ENCODE measurements at places on chromosomes 7 and 10.
A peak's percentile ranks its signal among the peaks of the same experiment; 100 is the strongest.

DNA sequence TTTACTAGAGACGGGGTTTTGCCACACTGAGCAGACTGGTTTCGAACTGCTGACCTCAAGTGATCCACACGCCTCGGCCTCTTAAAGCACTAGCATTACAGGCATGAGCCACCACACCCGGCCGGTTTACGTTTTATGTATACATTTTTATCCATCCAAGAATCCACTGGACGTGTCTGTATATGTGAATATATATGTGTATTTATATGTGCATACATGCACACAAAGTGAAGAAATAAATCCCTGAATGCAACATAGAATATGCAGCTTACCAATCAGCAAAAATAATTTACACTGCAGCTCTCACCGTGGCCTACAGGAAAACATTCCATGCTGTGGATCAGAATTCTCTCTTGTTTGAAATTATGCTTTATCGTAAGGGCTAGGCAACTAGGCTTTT lies 23.3 kb downstream of the DCLRE1C start:
- DNase-seq, result no peak

- peak; percentile 11 for DNase-seq
Observed at GRCh38 chr10:133390597-133391248, 3.2 kb upstream of the MTG1 start.

DNA sequence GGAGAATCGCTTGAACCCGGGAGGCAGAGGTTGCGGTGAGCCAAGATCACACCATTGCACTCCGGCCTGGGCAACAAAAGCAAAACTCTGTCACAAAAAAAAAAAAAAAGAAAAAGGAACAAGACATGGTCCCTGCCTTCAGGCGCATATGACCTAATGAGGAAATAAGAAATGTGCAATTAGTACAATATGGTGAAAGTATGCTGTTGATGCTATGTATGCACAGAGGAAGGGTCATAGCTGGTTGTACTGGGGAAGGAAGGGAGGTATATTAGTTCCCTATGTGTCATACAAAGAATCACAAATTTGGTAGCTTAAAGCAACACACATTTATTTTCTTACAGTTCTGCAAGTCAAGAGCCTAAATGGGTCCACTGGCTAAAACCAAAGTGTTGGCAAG lies 97.8 kb upstream of the MPP7 start:
- no peak for DNase-seq

DNA sequence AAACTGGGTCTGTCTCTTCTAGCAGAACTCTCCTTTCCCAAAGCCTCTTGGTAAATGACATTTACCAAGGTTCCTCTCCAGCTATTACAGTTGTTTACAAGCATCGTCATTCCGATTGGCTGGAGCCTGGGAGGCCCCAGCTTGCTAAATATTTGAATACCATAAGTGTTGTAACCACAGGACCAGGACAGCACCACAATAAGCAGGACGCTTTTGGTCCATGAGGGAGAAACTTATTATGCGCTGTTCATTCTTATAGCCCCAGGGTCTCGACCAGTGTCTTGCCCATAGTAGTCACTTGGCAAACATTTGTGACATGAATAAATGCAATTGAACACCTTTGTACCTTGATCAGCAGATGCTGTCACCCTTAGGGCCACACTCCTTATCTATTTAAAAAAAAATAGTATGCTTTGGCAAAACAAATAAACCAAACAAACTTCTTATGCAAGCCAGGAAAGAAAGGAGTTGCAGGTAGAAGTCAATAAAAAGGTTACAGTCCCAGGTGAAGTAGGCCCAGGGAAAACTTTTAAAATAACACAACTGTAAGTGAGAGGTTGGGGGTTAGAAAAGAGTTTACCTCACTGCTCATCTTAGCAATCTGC lies 32.8 kb downstream of the NRAP start:
- DNase-seq, result no peak

DNA sequence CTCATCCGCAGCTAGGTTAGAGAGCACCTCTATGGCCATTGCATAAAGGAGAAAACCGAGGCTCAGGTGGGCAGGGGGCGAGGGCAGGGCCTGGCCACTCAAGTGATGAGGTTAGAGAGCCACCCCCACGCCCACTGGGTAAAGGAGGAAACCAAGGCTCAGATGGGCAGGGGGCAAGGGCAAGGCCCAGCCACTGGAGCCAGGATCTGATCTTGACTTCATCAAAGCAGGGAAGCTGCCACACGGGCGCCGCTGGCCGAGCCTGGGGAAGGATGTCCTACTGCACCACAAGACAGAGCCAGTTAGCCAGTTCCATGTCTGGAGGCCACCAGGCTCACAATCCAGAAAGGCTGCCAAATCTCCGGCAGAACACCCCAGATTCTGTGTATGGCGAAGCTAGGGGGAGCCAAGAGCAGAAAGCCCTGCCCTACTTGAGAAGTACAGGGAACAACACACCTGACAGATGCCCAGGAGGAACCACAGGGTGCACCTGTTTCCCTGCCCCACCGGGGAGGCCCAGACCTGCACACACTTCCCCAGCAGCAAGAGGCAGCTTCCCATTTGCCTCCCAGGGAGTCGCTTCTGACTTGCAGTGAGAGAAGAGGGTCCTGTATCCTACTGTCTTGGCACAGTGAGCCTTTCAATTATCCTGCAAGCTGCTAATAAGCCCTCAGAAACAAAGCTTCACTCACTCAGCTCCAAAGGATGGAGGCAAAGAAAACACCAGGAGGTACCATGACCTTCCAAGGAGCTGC lies 101.9 kb downstream of the TNS3 start:
- DNase-seq, result no peak

DNA sequence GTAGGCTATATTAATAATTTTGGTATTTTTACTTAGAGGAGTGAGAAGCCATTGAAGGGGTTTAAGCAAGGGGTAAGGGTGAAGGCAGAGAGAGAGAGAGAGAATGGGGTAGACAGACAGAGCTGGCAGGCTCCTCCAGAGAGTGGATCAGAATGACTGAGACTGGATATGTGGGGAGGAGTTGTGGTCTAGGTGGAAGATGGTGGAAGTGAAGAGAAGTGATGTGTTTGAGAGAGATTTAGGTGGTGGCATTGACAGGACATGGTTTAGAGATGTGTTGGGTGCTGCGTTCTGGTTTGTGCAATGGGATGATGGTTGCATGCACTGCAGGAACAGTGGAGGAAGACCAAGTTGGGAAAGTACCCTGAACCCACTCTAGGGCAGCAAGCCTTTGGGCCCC lies 92.2 kb downstream of the CCNY start:
- DNase-seq, result no peak

DNA sequence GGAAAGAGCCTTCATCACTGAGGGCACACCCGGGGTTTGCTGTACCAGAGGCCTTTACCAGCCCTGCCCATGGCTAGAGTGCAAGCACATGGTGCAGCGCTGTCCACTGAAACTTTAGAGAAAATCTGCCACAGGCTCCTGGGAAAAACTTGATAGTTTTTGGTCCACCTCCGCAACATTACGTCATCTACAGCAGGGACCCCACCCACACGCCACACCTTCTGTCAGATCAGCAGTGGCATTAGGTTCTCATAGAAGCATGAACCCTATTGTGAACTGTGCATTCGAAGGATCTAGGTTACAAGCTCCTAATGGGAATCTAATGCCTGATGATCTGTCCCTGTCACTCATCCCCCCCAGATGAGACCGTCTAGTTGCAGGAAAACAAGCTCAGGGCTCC lies 2.5 kb upstream of the ODAD2 start:
- DNase-seq, result no peak

- DNase-seq, result no peak
Observed at GRCh38 chr7:45589061-45589460, 14.9 kb downstream of the ADCY1 start.

DNA sequence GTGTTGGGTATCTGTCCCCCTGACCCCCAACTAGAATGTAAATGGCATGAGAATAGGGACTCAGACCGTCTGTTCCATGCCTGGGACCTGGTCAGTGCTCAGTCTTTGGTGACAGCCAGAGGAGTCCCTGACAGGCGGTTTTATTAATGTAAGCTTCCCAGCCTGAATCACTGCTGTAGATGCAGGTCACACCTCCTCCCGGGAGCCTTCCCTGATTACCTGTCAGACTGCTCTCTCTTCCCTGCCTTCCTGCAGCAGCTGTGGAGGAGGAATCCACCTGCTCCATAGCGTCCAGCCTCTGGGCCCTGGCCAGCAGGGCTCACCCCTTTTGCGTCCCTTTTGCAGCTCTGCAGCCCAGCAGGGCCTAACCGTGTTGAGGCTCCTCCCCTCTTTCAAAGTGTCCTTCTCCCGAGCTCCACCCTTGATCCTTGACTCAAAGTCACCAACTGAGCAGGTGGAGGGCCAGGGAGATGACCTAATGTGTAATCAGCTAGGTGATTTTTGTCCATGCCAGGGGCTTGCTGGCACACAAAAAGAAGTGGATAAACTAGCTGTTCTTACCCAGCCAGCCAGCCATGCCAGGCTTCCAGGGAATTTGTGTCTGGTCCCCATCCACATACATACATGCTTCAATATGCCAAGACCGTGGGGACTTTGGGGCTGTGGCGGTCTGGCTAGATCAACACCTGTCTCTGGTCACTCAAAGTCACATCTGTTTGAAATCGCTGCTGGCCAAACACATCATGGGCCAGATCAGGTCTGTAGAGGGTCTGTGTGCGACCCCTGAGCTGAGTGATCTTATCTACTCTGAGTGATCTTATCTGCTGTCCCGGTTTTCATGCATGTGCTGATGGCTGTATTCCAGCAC lies 195.1 kb downstream of the CCDC3 start:
- no peak for DNase-seq

GRCh38 chr10:130714742-130715467 lies 578.7 kb downstream of the GLRX3 start:
- no peak for DNase-seq

DNA sequence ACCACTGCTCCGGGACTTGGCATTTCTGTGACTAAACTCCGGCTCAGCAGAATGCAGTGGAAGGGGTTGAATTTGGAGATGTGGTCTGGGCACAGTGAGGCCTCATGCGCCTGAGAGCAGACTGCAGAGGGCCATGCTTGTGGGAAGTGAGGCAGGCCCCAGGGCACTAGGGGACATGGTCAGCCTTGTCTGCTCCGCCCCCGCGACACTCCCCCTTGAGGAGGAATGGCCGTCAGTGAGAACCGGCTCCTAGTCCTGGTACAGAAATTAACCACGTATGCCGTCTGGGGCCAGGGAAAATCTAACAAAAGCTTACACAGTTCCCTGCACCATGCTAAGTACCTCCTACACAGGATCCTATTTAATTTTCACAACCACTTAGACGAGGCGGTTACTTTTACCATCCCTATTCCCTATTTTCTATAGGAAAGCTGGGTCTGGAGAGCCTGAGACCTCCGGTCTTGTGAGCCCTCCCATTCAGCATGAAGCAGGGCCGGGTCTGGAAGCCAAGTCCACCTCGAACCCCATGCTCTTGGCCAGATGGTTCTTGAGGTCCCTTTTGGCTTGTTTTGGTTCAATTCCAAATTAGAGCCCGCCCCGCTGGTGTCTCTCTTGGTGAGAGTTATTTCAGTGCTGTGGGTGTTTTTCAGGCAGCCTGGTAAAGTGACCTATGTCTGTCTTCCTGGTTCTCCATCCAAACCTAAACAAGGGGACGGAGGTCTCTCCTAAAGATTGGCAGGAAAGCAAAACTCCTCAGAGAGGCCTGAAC lies 87.7 kb upstream of the PITRM1 start:
- DNase-seq, result no peak

DNA sequence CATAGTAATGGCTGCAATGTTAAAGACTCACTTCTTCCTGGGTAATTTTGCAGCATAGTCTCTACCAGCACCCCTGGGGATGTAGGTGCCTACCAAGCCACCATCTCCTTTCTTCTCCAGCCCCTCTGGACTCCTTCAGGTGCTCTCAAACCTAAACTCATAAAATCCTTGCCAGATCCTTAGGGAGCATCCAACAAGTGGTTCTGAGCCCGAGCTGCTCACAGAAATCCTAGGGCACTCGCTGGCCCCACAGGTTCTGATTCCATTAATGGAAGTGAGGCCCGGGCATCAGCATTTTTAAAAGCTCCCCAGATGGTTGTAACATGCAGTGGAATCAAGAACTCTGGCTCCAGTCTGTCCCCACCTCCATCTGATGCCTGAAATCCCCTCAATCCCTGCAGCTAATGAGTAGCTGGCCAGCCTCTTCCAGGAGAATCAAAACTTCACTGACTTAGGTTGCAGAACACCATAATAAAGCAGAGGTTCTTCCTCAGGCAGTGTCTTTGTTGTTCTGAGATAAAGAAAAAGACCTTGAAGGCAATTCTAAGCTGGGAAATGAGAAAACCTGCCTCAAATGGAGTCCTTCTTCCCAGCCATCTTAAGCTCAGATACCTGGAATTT lies 336.8 kb downstream of the KCNMA1 start:
- no peak for DNase-seq

DNA sequence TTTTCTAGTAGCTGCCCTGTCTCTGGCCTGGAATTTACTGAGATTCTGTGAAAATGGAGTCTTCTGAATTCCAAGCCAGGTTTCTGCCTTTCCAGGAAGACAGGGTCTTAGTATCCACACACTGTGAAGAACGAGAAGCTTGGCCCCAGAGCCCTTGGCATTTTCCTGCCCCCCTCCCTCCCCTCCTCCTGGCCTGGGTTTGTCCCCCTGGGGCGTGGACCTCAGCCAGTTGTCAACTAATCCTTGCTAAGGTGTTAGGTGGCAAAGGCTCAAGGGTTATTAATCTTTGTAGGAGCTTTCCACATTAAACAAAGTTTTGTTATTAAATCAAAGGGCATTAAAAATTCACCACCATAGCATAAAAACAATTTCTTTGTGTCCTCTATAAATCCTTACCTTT lies 329.5 kb downstream of the RNLS start:
- no peak for DNase-seq

GRCh38 chr10:44253769-44254462 lies 131.0 kb downstream of the CXCL12 start:
- no peak for DNase-seq

- DNase-seq, result no peak
Observed at GRCh38 chr7:91789086-91789485, 91.4 kb downstream of the MTERF1 start.

GRCh38 chr7:135512135-135512887 lies 2.4 kb upstream of the CNOT4 start:
- DNase-seq, result peak; percentile 60

GRCh38 chr7:150823484-150824126 lies 23.0 kb downstream of the TMEM176A start:
- DNase-seq, result no peak

DNA sequence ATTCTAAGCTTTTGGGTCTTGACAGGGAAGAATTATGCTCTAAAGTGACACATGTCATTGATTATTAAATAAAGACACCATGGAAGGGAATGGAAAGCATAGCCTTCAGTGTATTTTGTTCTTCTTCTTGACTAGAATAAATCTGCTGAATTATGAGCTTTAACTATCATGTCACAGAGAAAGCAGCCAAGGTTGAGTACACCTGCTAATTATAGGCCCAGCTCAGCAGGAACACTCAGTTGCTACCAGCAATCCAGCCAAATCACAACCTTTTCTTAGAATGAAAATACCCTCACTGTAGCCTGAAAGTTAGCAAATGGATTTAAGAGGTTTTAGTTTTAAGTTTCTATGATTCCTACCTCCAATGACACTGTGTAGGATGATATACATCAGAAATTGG lies 225.3 kb upstream of the RHOBTB1 start:
- DNase-seq, result no peak

DNA sequence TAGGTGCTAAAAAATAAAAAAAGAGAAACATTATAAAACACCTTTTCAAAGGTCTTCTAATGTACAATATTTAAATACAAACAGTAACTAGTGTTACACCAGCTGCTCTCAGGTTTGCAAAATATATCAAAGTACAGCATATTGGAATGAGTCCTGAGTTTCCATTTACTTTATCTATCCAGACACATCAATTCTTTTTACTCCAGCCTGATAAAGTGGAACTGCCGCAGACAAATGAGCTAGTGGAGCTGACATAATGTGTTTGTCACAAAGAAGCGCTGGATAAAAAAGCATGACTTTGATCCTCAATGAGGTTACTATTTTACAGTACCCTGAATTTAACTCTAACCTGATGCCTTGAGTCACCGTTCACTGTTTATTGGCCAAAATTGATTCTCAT lies 1243.1 kb downstream of the GATA3 start:
- DNase-seq, result no peak

All from germinal center (tissue), 1 donor.